ENCODE measurements at places on chromosomes 1 and 21.

- DNase-seq = no peak
Observed at GRCh38 chr1:42186152-42186551, 21.6 kb upstream of the GUCA2A start.

DNA sequence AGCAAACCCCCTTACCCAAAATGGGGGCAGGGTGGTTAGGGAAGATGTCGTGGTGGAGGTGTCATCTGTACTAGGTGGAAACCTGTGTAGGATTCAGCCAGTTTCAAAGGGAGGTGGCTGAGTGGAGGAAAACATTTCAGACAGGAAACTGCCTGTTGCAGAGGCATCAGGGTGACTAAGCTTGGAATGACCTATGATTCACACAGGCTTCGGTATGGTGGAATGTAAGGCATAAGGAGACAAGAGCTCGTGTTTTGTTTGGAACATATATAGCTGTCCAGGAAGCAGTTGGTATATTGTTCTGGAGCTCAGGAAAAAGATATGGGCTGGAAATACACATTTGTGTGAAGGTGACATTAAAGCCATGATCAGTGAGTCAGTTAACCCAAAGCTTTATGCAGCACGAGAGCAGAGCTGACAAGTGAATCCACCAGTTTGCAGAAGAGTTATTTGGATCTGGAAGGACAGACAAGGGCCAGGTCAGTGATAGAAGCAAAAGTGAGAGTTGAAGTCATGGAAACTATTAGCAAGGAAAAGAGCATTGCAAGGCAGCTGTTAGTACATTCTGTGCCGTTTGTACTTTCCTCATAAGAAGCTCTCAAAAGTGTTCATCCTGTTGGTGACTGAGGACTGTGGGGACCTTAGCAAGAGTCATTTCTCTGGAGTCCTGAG is 12.2 kb downstream of the UTP25 start:
- no peak for DNase-seq

- DNase-seq = no peak
Observed at GRCh38 chr1:156856282-156856785, 2.6 kb downstream of the INSRR start.

GRCh38 chr1:50522691-50523342 is 99.6 kb upstream of the DMRTA2 start:
- DNase-seq = no peak

Measured in activated T-cell treated with anti-CD3 and anti-CD28 coated beads for 4 hours (primary cell).